NCI-H2029 treated with DMSO at 0.1 percent for 48 hours (cell line): ENCODE measurements at places on chromosomes 1 and 21.

DNA sequence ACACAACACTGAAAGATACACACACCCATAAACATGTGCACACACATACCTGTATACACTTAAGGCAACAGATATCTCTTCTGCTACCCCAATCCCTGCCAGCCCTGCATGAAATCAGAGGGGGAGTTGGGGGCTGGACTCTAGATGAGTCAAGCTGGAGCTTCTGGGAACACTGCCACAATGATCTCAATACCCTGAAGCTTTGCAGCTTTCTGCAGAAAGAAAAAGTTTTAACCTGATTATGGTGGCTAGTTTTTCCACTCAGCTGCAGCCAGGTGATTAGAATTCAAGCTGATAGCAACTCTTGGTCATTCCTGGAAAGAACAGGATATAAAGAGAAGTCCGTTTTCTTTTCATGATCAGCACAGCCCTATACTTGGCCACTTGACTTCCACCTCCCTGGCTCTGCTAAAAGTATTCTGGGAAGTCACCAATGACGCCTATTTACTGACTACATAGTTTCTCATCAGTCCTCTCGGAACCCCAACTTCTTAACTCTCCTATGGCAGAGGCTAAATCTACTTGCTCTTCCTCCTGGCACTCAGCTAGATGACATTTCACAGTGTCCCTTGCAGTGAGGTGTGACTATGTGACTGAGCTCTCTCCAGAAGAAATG lies 20.7 kb upstream of the DNASE2B start:
- DNase-seq: no peak

DNA sequence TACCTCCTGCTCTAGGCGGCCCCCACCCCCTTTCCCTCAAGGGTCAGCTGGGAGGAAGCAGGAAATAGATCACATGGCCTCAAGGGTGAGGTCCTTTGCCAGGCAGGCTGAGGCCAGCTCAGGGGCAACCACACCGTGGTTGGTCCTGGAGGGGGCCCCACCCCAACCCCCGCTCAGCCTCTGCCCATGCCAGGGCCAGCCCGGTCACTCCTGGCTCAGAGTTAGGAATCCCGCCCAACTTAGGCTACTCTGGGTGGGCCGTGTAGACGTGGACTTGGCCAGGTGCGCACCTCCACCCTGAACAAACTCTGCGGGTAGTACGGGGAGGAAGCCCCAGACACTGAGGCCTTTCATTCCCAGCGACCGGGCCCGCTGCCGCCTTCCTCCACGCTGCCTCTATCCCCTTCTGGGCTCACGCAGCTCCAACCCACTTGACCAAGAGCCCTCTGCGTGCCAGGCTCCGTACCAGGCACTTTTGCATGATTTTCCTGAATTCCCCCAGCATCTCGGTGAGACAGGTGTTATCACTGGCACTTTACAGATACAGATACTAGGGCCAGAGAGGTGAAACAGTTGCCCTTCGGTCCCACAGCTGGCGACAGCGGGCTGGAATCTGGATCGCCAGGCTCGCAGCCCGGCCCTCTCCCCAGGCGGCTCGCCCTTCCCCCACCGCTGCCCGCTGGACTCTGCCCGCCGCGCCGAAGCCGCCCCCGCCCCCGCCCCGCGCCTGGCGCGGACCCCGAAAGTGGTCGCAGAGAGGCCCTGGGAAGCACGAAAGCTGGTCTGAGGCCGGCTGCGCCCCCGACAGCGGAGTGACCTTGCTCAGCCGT lies 769 bp downstream of the GALE start:
- DNase-seq: peak; percentile 36

GRCh38 chr1:37606481-37607263 lies 10.9 kb upstream of the GNL2 start:
- DNase-seq: no peak

- DNase-seq: no peak
These were observed 541 bp downstream of the USP48 start for GRCh38 chr1:21782349-21782867.

- DNase-seq: no peak
These were observed 40.0 kb downstream of the PRAMEF20 start for GRCh38 chr1:13450204-13450603.

- no peak for DNase-seq
These were observed 27.7 kb upstream of the RPTN start for GRCh38 chr1:152186556-152187285.

- peak; percentile 61 for DNase-seq
These were observed 18.9 kb downstream of the CAPN2 start for GRCh38 chr1:223731133-223731770.

GRCh38 chr1:7971024-7971423 lies 9.5 kb downstream of the PARK7 start:
- no peak for DNase-seq

DNA sequence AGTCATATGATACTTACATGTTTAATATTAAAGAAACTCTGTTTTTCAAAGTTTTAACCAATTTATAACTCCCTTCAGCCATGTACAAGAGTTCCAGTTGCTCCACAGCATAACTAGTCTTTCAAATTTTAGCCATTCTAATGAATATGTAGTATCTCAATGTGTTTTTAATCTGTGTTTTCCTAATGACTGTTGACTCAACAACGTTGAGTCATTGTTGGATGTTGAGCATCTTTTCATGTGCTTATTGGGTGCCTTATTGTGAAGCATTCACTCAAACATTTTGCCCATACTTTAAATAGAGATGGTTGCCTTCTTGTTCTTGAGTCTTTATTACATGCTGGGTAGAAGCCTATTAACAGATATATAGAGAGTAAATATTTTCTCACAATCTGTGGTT lies 240.2 kb upstream of the LYPLAL1 start:
- no peak for DNase-seq

DNA sequence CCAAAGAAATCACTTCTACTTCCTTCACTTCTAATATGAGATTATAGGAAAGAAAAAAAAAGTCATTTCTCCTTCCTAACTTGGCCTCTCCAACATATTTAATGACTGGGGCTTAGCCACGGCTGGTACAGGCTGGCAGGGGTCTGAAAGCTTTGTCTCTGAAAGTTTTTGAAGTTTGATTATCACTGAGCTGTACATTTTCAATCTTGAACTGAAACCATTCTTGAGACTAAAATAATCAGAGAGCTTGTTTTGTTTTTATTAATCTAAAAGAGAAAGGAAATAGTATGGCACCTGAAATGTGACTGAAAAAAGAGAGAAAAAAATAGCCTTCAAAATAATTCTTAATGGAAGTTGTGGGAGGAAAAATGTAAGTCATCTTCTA lies 3.8 kb upstream of the KRTAP19-8 start:
- no peak for DNase-seq
